ENCODE measurements at places on chromosomes 12 and 14.
A peak's percentile ranks its signal among the peaks of the same experiment; 100 is the strongest.

DNA sequence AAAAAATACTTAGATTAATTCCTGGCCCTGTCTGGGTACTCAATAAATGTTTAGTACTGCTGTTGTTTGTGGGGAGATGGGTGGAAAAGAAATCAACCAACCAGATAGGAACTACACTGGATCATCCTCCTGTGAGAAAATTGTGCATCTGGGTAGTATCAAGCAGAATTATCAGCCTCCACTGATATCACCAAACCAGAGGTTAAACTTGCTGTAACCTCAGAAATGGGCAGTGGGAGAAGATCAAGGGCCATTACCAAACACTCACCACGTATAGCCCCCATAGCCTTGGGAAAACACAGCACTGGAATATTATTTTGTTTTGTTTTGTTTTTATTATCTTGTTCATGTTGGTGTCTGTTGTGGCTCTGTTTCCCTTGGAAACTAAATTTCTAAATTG lies 19.7 kb downstream of the VEZT start:
- DNase-seq: no peak

GRCh38 chr14:32635061-32635719 lies 303.5 kb upstream of the NPAS3 start:
- DNase-seq: no peak

DNA sequence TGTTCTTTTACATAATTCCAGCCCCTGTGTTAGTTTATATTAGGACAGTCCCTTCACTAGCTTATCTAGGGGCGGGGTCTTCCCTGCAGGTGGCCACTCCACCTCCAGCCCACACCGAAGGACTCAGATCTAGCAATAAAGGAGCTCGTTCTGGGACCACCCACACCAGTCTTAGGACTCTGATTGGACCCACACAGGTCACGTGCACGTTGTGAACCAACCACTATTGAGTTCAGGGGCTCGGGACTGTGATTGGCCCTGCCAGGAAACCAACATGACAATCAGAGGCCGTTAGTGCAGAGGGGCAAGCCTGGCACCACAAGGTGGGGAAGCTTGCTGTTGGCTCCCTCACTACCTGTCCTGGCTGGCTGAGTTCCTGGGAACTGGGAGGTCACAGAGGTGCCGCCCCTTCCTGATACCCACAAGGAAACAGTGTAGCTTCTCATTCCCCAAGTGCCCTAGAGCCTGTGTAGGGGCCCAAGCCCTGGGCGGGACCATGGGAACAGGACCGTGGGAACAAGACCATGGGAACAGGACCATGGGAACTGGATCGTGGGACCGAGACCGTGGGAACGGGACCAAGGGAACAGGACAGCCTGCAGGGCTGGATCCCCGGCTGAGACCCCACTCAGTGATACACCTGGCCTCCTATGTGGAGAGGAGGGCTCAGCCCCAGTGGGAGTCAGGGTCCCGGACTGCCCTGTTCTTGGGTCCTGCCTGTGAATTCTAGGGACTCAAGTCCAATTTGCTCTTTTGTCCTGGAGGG lies 297.8 kb downstream of the ADGRD1 start:
- no peak for DNase-seq

- DNase-seq: no peak
Measured at GRCh38 chr12:71282925-71283324, 125.1 kb upstream of the TSPAN8 start.

GRCh38 chr14:103121846-103122584 lies 1.2 kb upstream of the TNFAIP2 start:
- no peak for DNase-seq

DNA sequence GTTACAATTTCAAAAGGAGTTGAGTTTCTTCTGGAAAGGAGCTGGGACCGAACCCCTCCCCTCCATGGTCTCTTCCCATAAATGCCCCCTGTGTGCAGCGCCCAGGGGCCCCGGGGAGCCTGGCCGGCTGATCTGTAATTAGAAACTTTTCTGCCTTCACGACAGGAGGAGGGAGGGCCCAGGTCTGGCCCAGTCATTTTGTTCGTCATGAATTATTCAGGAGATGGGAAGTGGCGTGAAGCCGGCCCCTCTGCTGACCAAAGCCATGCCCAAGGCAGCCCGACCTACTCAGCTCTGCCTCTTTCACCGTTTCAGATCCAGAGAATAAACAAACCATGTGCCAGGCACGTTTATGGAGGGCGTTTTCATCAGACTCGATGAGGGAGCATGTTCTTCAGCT lies 33.3 kb upstream of the MSI1 start:
- no peak for DNase-seq

- no peak for DNase-seq
Measured at GRCh38 chr14:82313889-82314288, 780.2 kb upstream of the SEL1L start.

DNA sequence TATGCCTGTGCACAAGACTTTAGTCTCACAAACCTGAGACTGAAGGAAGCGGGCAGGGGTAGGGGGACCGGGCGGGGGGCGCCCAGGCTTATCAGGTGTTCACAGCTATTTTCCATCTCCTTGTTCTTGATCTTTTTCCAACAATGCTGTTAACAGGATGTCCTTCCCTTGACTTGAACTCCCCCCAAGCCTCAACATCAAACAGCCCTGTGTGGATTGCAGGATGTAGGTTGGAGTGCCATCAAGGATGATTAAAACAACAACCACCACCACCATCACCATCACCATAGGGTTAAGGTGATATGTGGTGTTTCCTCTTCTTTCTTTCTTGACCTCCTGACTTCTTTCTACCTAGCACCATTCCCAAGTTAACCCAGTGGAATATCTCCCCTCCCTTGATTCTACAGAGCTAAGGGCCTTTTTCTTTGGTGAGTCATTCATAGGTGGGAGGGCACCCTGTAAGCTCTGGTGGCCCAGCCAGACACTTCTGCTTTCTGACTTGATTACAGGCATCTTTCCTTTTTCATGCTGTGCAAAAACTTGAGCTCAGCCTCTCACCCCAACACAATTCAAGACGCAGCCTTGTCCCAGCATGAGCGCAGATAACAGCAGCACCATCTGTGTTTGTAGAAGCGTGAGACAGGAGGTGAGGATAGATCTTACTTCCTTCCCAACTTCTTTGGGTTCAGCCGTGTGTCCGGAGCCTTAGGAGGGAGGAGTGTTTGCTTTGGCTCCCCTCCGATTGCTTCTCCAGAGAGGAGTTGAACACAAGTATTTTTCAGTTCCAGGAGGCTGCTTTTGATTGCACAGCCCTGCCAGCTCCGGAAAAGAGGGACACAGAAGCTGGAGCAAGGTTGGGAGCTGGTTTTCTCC lies 26.8 kb downstream of the FLVCR2 start:
- no peak for DNase-seq

- no peak for DNase-seq
Measured at GRCh38 chr14:80483331-80483730, 272.0 kb upstream of the DIO2 start.

DNA sequence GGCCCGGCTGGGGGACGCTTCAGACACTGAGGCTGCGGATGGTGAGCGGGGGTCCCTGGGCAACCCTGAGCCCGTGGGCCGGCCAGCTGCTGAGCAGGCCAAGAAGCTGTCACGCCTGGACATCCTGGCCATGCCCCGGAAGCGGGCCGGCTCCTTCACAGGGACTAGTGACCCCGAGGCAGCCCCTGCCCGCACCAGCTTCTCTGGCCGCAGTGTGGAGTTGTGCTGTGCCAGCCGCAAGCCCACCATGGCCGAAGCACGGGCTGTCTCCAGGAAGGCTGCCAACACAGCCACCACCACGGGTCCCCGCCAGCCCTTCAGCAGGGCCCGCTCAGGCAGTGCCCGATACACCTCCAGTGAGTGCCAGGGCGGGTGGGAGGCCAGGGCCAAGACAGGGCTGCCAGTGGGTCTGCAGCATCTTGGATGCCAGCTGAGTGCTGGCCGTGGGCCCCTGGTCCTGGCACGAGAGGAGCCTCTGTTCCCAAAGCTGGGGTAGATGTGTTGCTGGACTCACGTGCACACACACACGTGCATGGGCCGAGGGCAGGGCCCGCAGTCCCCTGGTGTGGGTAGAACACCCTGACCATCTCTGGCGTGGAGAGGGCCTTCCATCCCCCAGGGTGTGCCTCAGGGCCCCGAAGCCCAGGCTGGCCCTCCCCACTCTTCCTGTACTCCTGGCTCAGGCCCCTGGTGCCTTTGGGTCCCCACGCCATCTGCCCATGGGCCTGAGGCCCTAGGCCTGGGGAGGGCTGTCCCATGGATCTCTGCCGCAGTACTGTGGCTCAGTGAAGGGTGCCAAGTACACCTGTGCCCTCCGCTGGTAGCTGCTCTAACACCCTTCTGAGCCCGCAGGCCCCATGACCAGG lies 22.8 kb downstream of the CEP170B start:
- DNase-seq: no peak

- no peak for DNase-seq
Measured at GRCh38 chr12:62878211-62878610, 56.7 kb downstream of the PPM1H start.

DNA sequence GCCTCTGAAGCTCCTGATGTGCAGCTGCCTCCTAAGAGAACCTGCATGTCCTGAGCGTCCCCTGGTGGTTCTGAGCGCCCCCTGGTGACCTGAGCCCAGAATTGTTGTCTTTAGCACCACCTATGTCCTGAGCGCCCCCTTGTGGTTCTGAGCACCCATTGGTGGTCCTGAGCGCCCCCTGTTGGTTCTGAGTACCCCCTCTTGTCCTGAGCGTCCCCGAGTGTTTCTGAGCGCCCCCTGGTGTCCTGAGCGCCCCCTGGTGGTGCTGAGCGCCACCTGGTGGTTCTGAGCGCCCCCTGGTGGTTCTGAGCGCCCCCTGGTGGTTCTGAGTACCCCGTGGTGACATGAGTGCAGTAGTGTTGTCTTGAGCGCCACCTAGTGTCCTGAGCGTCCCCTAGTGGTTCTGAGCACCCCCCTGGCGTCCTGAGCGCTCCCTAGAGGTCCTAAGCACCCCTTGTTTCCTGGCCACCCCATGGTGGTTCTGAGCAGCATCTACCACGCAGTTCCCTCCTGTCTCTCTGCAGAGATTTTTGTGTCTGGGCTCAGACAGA lies 782.5 kb downstream of the TMEM121 start:
- peak; percentile 48 for DNase-seq
